CD4-positive, alpha-beta T cell treated with Interleukin-17A for 1 hour (primary cell): ENCODE measurements at places on chromosomes 6 and 20.

DNA sequence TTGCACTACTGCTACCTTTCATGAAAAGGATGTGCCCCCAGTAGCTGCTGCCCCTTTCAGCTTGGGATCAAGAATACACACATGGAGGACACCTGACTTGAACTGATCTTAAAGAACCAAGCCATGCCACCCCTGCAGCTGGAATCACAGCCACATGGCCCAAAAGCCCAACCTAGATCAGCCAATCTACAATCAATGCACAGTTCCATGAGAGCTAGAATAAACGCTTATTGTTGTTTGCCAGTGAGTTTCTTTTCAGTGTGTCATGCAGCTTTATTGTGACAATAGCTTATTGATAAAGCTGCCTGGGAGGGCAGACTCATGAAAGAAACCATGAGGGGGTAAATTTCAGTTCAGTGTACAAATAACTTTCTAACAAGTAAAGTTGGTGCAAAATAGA lies 397.7 kb downstream of the PTPRT start:
- DNase-seq = no peak

- no peak for DNase-seq
These were observed 30.9 kb upstream of the SLA2 start for GRCh38 chr20:36676701-36677421.

DNA sequence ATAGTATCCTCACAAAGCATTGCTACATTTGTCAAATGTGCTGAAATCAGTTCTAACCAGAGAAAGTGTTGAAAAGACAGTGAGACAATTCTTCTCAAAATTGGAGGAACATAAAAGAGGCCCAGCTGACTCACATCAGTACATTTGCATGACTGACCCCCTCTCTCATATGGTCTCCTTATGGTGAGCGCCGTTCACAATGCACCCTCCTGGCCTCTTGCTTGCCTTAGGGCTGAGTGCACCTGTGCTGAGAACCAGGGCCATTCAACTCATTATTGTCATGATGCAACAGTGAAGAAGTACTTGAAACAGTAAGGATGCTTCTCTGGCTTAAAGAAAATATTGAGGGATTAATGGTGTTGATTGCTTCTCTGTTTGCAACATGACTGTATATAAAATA lies 375.2 kb upstream of the AGPAT4 start:
- DNase-seq = no peak

DNA sequence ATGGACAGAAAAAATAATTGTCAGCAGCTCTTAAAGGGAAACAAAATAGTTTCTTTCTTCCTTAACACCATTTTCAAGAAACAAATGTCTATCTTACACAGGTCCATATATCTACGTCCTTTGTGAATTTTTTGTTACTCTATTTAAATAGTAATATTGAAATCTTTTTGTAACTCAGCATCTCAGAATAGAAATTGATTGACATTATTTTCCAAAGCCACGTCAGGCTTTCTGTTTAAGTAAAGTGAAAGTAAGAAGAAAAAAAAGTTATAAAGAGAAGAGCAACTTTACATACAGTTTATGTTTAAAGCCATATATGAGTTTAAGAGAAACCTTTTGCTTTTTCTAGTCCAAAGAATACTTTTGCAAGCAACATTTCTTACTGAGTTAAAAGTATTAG lies 402.9 kb upstream of the SOX4 start:
- DNase-seq = no peak

GRCh38 chr6:161373905-161374451 lies 100.1 kb upstream of the AGPAT4 start:
- peak; percentile 55 for DNase-seq

DNA sequence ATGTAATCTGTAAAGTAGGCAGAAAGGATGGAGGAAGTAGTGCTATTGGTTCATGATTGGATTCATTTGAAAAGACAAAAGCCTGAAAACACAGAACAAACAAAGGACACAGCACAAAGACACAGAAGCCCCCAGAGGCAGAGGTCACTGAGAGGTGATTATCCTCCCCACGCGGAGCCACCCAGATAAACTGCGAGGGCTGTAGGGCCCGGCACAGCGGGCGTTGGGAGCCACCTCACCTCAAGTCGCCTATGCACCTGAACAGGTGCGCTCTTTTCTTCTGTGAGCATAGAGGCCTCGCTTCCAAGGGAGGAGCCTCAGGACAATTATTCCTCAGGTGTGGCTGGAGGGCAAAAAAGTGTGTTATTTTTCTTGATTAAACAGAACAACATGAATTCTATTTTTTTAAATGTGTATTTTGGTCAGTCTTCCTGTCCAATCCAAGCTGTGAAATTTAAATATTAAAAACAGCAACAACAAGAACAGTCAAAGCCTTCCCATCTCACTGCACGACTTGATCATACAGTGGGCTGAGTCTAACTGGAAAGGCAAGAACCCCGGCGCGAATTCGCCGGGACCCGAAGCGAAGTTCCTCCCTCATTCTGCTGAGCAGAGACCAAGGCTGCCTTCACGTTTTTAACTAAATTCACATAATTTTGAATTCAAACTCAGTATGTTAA lies 205.3 kb downstream of the THBS2 start:
- no peak for DNase-seq

DNA sequence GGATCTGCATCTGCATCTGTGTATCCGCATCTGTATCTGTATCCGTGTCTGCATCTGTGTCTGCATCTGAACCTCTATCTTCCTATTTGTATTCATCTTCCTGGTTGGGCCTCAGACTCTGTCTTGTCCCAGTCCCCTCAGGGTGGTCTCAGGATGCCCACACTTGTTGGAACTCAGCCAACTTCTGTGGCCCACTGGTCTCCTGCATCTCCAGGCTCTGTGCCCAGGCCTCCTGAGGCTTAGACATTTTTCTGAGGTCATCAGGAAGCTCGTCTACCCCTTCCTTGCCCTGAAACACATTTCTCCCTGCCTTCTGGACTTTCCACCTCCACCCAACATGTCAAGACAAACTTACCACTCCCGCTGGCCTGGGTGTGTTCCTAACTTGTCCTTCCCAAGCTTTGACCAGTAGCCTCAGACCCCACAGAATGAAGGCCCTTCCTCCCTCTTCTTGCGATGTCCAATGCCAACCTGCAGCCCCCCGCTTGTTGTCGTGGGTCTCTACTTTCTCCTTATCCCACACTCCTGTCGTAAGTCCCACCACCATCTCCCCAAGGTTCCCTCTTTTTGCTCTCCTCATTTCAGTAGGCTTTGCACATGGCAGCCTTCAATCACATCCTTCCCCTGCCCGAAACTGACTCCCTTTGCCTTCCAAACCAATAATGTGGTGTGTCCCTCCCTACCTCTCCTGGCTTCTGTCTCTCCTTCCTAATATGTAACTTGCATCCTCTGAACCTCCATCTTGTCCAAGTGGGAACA lies 176.5 kb downstream of the DLL1 start:
- DNase-seq = no peak

- no peak for DNase-seq
These were observed 27.1 kb downstream of the ADNP start for GRCh38 chr20:50904067-50904570.
